ENCODE measurements at places on chromosomes 13 and 19.

DNA sequence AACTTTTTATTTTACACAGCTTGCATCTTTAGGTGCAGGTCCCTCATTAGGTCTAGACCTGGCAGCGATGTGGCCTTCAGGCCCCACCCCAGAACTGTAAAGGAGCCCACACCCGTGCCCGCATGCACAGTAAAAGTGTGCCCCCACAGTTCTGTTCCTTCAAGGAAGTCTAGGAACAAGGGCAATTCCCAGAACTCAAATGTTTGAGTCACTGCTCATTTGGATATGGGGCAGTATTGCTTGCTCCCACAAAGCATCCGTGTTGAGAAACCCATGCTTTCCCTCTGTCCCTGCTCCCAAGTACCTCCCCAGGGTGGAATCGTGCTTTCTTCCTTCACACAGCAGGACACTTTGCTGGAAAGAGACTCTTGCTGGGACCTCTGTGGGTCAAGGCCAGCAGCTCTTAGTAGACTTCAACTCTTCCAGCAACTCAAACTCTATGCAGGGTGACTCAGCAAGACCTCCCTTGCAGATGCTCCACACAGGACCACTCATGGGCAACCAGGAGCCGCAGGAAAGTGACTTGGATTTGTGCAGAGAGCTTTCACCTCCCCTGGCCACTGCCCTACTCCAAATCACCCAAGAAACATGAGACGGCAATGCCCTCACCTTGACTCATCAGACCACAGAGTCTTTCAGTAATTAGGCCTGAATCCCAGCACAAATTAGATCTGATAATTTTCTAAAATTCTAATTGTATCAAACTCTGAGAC, 12.3 kb downstream of the SLC7A1 start:
- no peak for DNase-seq

DNA sequence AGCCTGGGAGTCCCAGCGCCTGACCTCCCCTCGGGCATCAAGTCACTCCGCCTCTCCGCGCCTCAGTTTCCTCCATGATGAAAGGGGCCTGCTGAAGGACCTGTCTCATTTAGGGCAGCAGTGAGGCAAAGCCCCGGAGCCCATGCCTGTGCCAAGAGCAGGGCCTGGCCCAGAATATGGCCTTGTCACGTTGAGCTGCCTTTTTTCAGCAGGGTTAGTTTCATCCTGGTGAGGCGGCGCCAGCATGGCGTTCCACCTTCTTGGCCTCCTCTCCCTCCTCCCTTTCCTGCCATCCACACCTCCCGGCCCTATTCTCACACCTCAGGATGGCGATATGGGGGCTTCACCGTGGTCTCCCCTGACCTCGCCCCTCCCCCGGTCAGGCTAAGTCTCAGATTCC, 30.2 kb downstream of the PAK4 start:
- no peak for DNase-seq

DNA sequence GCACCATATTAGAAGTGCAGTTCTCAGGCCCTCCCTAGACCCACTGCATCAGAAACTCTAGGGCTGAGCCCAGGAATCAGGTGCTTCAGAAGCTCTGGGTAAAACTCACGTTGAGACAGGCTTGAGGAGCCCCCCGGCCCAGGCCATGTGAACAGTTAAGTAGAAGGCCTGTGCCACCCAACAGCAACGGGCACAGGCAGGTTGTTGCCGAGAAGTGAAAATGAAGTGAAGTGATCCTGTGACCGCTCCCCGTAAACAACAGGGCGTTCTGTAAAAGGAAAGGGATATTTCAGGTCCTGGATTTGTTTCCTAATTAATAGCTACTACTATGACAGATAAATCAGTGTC, 128.8 kb downstream of the ATP11A start:
- no peak for DNase-seq

DNA sequence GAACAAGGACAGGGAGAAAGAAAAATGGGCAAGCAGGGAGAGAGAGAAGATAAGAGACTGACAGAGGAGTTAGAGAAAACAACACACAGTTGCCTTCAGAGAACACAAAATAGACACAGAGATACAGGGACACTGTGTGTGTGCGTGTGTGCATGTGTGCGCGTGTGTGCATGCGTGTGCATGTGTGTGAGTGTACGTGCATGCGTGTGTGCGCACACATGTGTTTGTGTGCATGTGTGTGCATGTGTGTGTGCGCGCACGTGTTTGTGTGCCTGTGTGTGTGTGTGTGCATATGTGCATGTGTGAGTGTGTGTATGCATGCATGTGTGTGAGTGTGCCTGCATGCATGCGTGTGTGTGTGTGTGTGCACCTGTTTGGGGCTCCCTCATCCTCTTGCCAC, 5.9 kb upstream of the PLAUR start:
- DNase-seq, result no peak

DNA sequence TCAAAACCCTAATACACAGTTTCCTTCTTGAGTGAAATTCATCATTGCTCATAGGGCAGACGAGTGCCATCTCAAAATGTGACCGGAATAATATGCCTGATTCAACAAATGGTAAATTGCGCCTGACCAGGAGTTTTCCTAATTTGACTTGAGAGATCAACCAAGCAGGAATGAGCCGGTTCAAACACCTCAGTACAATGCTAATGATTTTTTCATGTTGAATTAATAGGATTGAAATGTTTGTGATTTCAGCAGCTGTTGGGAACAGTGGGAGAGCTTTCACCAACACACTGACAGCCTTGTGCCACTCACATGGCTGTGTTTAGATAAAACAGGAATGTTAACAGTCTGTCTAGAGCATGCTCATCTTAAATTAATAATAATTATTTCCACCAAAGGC, 484.8 kb downstream of the PCDH9 start:
- DNase-seq, result no peak

GRCh38 chr13:33548069-33548468, 262.5 kb upstream of the STARD13 start:
- no peak for DNase-seq

- no peak for DNase-seq
Observed at GRCh38 chr19:33251526-33252090, 26.0 kb upstream of the SLC7A10 start.

GRCh38 chr19:3457528-3458228, 22.6 kb downstream of the SMIM24 start:
- DNase-seq, result no peak

DNA sequence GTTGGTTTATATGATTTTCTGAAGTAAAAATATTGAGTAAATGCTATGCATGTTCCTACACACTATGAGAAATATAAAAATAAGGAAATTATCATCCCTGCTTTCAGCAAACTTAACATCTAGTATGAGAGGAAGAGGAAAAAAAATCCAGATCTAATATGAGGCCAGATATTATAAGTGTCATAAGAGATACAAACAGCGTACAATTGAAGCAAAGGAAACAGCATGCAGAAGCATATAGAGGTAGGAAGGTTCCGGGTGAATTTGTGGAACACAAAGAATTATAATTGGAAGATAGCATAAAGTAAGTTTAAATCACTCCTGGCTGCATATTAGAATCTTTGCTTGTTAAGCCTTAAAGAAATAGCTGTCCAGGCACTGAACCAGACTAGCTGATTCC, 88.3 kb downstream of the PDS5B start:
- DNase-seq, result no peak

- DNase-seq, result no peak
Observed at GRCh38 chr19:57382806-57383488, 6.7 kb upstream of the ZNF548 start.

GRCh38 chr19:18203408-18203862, 407 bp downstream of the RAB3A start:
- no peak for DNase-seq

GRCh38 chr13:113036401-113036800, 67.4 kb downstream of the MCF2L start:
- no peak for DNase-seq

DNA sequence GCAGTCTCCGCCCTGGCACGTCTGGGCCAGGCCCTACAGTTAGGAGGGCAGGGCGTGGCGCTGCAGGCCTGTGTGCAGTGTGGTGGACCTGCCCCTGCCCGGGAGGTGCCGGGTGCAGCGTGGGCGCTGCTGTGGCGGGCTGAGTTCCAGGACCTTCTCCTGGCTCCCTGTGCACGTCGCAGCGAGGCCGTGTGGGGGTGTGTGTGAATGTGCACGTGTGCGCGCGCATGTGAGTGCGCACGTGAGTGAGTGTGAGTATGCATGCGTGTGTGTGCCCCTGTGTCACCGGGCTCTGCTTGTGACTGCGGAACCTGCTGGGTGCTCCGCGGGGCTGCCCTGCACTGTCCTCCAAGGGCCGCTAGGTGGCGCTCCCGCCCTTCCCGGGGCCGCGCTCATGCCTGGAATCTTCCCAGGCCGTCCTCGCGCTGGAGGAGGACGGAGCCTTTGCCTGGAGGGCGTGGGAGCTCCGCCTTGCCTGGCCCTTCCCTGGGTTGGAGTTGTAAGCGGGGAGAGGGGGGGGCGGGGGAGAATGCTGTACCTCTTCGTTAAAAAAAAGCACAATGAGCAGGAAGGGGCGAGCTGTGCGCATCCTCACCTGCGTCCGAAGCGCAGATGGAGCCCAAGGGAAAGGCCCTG, 79.3 kb downstream of the KDM4B start:
- DNase-seq, result peak; percentile 51

DNA sequence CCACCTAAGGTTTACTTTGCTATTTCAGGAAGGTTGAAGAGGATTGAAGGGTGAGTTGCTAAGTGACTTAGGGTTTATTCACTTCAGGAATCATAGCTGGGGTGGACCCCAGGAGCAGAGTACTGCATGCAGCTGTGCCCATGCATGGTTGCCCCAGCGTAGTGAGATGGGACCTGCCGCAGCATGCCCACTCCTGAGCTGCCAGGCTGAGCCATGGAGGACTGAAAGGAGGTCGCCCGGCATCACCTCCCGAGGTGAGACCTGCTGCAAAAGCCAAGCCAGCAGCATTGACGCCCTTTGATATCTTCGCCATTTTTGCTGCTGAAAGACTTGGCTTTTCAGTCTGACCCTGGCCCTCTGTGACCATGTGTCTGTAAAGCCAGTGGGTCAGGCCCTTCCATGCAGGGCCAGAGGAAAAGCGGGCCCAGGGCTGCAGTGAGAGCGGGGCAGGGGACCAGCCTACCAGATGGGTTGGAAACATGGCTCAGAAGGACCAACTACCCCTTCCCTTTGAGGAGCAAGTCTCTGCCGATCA, 9.9 kb downstream of the POP4 start:
- no peak for DNase-seq

DNA sequence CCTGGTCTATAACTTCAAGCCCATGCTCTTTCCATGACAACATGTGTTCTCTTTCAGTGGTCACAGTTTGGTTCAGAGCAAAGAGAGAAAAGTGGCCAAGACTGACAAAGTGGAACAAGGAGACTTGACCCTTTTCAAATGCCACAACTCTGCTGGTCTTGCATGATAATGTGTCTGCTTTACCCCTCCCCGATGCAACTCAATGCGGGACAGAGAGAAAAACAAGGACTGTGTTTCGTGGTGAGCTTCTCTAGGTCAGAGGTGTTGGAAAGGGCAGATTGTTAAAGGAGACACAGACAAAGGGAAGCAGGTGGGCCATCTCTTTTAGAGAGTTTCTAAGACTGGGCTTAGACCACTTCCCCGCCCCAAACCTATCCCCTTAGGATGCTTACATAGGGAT, 61.6 kb upstream of the SERTM1 start:
- DNase-seq, result no peak

- no peak for DNase-seq
Observed at GRCh38 chr19:13018035-13018914, 23.0 kb downstream of the NFIX start.

GRCh38 chr19:6728346-6728745, 7.9 kb upstream of the C3 start:
- no peak for DNase-seq

DNA sequence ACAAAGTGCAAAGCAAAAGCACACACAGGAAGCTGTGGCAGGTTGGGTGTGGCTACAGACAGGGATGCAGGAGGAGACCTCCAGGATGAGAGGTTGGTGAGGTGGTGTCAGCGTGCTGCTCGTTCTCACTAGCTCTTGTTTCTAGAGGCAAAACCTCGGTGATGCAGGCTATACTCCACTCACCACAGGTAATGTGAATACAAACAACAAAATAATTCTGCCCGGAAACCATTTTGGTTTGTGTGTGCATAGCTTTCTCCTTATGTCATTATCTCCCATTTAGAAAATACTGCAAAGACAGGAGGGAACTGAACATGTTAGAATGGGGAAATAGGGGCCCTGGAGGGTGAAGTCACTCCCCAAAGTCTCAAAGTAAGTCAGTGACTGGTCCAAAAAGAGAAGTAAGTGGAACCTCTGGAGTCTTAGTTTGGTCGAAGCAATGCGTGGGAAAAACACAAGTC, 9.4 kb downstream of the LCP1 start:
- DNase-seq, result no peak

- DNase-seq, result no peak
Observed at GRCh38 chr13:94427313-94427953, 52.0 kb downstream of the DCT start.

GRCh38 chr19:55132453-55133129, 15.2 kb upstream of the PPP1R12C start:
- no peak for DNase-seq

Measured in stromal cell of bone marrow (primary cell).